ENCODE measurements at places on chromosomes 2 and 18. TPM values are rescaled to one million over a fixed set of nuclear protein-coding genes. Genes with fewer than 3 reads are reported as not detected.

DNA sequence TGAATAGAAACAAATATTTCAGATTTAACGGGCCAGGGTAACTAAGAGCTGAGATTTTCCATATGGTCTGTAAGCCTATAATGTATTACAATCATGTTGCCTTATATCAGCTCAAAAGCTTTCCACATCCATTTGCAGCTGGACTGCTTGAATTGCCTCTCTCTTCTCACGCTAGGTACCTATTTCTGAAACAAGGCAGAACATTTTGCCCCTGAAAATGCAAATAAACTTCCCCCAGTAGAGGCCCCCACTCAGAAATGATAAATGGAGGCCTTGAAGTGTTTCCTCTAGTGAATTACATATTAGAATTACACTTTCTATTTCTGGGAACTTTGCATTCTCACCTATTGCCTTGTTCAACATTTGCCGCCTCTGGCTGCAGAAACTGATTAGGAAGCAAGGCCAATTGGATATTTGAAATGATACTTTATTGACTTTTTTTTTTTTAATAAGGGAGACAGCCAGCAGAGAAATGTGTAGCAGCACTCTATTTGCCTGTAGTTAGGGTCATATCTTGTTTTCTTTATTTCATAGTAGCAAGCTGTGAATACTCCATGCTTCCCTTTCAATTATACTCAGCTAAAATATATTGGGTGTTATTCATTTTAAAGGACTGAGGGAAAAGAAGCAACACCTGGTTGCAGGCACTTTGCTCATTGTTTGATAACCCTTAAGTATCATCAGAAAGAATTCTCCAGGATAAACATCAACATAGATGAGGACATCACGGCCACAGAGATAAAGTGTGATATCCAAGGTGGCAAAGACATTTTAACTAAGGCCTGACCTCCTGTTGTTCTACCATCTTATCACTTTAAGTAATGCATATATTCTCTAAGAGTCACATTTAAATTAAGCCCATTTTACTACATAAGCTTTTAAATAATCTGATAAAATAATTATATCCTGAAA is 505.5 kb downstream of the LRRTM4 start:
- no peak for DNase-seq

DNA sequence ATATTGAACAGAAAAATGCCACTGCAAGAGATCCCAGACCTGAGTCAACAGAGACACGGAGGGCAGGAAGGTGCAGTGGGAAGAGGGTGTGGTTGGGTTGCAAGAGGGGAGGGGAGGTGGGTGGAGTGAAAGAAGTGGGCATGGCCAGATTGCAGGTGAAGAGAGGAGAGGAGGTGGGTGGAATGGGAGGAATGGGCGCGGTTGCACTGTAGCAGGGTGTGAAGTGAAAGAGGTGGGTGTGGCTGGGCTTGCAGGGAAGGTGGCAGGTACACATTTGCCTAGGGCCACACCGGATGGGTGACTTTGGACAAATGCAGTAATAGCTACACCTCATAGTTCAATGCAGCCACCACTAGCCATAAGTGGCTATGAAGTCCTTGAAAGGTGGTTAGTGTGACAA is 71.1 kb downstream of the DOCK10 start:
- DNase-seq = peak; percentile 27

DNA sequence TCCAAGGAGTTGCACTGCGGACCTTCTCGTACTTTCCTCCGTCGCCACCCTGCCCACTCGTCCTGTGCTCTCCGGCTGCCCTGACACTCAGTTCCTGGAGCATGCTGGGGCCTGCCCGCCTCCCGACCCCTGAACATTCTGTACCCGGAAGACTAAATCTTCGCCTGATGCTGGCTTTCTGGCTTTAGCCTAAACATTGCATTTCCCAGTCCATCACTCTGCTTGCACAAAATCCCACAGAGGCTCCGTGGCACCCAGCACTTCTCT is 550 bp upstream of the SFXN5 start:
- no peak for DNase-seq

DNA sequence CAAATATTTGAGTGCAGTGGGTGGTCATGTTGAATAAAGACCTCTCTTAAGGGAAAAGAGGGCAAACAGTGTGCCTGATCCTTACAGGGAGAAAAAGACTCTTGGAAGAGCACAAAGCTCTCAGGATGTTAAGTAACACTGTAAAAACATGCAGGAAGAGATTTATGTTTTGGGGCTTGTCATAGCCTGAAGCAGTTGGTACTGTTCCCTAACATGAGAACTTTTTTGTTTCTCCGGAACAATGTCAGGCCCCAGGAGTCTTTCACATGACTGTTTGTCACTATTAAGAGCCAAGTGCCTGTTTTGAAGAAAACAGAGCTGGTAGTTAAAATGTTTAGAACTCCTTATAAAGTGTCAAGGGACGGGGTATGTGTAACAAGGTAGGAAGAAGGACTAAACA is 83.7 kb upstream of the B3GNT2 start:
- no peak for DNase-seq

DNA sequence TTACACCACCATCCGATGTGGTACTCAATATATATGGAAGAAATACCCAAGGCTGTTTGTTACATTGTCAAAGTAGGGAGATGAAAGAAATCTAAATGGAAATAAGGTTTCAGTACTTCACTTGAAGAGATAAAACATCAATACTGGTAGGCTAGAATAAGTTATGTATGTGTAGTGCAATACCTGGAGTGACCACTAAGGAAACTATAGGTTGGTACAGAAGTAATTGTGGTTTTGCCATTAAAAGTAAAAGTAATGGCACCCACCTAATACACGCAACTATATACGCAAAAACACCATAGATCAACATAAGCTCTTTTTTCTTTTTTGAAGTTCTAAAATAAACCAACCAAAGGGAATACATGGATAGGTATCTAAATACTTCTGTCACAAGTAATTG is 143.2 kb upstream of the KYNU start:
- DNase-seq = no peak

DNA sequence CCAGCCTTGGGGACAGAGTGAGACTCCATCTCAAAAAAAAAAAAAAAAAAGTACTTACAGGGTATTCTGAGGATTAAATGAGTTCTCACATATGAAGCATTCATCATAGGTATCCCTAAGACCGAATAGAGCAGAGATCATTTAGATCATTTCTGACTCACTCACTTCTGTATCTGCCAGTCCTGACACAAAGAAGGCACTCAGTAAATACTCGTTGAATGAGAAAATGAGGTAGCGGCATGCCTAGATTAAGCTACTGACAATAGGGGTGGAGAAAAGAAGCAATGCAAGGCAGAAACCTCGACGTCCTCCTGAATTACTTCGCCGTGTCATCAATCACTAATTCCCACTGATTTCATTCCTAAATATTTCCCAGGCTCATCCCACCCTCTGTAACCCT is 103.8 kb downstream of the GREB1L start:
- DNase-seq = no peak

CSRNP3 gene
- total RNA-seq = not detected

- DNase-seq = peak; percentile 39
Observed at GRCh38 chr2:113876503-113877387, 13.1 kb upstream of the ACTR3 start.

DNA sequence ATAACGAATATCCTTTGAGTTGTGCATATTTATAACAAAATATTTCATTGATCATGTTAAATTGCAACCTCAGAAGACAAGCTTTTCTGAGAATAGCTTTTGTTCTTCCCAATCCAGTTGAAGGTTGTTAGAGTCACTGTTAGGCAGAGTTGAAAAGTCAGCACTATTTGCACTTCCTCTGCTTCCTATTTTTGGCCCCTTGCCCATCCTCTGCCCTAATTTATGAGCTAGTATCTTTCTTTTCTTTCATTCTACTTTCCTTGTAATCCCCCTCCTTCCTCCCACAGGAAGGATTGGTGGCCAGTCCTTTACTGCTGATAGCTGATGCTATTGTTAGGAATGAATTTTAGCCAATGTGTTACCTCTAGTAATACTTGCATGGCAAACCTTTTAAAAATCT is 4.9 kb downstream of the RALB start:
- DNase-seq = no peak

DNA sequence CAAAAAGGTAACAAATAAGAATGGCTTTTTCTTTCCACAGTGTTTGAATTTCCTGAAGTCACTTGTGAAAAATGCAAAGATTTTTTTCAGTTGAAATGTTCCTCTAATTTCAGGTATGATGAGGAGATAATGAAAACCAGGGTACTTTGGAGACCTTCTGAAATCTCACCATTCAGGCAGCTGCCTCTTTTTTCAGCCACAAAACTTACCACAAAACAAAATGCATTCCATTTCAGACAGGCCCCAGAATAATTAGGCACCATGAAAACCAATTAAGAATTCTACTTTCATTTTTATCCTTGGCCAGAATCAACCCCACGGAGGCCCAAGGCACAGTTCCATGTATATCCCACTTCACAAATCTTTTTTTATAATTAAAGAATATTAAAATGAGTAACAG is 880.3 kb upstream of the ACVR2A start:
- DNase-seq = no peak

DNA sequence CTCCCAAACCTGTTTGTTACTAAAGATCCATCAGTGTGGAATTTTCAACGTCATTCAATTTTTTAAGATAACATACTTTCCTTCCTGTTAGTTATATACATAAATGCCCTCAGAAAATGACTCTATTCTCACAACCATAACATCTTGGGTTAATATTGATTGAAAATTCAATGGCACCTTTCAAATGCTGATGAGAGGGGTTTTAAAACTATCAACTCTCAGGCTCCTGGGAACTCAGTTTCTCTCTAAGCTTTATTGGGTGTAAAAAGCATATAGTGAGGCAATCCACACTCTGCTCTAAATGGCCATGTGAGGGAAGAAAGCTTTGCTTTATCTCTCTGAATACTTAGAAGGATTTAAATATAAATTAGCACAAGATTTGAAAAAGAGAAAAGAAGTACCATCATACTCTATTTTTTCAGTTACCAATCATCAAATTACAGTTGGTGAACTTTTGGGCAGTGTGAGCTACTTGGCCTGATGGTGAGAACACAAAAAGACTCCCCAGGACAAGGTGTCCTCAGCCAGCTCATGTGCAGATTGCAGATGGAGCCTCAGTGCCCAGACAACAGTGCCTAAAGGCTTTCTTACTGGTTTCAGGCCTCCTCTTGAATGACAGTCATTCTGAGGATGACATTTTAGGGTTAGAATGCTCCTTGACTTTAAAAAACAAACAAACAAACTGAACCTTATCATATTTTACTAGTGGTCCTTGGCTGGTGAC is 24.6 kb upstream of the CERS6 start:
- DNase-seq = no peak

DNA sequence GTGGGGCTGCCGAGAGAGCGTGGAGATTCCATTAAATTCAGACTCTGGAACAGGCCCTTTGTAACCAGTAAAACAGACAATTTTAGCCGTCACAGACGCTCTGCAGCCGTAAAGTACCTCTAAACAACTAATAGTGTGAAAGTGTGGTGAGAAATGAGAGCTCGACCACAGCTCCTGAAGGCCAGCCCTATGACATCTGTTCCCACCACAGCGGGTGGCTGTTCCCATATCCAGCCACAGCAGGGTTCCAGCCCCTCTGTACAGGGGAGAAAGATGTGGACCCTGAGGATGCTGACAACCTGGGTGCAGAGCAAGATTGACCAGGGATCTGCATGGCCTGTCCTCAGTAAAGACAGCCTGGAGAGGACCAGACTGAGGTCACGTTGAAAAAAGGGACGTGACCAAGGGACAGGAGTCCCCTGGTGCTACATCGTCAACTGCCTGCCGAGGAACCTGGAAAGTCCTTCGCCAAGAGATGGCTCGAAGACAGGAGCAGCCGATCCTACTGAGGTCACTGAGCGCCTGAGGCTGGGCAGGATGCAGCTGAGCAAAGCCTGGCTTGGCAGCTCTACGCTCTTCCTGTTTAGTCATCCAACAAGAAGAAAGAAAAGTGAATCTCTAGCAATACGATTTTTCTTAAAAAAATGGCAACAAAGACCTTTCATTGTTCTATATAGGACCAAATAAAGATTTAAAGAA is 831.7 kb downstream of the RNF144A start:
- DNase-seq = no peak
